ENCODE measurements at places on chromosomes 11 and 22.
A peak's percentile ranks its signal among the peaks of the same experiment; 100 is the strongest.

- peak; percentile 31 for DNase-seq
These were observed 171.4 kb upstream of the CTSC start for GRCh38 chr11:88508759-88509581.

DNA sequence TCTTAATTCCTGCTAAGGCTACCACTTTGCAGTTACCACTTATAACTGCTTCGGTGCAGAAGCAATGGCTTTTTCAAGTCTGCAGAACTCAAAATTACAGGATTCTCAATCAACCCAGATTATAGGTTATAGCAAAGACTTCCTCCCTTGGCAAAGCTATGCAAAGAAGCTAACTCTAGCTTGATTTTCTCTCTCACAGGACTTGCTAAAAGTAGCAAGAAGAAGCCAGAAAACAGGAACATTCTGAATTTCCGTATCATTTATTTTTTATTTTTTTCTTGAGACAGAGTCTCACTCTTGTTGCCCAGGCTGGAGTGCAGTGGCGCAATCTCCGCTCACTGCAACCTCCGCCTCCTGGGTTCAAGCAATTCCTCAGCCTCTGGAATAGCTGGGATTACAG, 10.7 kb upstream of the PLEKHB1 start:
- DNase-seq: no peak

GRCh38 chr22:35308480-35309021, 8.9 kb downstream of the TOM1 start:
- no peak for DNase-seq

GRCh38 chr22:47687776-47688175, 925.3 kb downstream of the TBC1D22A start:
- no peak for DNase-seq

- no peak for DNase-seq
These were observed 17.9 kb downstream of the STX3 start for GRCh38 chr11:59773083-59773440.

- no peak for DNase-seq
These were observed 1.4 kb downstream of the B3GNT6 start for GRCh38 chr11:77035580-77035979.

GRCh38 chr11:10866893-10867331, 9.1 kb upstream of the ZBED5 start:
- no peak for DNase-seq

- DNase-seq: peak; percentile 70
These were observed 11.8 kb upstream of the MIEF1 start for GRCh38 chr22:39490135-39490798.

- no peak for DNase-seq
These were observed 23.5 kb upstream of the ANKK1 start for GRCh38 chr11:113363996-113364641.

DNA sequence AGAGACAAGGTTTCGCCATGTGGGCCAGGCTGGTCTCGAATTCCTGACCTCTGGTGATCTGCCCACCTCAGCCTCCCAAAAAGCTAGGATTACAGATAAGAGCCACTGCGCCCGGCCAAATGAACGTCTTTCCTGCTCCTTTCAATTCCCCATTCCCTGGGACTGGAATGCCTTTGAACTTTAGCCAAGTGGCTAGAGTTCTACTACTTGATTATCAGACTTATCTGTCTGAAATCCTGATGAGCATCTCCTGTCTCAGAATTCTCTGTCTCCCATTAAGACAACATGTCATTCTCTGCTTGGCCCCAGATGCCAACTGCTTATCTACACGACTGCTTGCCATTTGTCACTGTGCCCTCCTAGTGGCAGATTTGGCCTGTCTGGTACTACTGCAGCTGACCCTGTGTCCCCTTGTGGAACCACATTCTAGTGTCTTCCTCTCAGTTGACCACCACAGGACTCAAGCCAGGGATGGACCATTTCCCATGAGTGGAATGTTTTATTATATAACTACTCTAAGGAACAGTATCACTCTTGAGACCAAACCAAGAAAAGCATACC, 33.1 kb upstream of the IPO7 start:
- DNase-seq: no peak

DNA sequence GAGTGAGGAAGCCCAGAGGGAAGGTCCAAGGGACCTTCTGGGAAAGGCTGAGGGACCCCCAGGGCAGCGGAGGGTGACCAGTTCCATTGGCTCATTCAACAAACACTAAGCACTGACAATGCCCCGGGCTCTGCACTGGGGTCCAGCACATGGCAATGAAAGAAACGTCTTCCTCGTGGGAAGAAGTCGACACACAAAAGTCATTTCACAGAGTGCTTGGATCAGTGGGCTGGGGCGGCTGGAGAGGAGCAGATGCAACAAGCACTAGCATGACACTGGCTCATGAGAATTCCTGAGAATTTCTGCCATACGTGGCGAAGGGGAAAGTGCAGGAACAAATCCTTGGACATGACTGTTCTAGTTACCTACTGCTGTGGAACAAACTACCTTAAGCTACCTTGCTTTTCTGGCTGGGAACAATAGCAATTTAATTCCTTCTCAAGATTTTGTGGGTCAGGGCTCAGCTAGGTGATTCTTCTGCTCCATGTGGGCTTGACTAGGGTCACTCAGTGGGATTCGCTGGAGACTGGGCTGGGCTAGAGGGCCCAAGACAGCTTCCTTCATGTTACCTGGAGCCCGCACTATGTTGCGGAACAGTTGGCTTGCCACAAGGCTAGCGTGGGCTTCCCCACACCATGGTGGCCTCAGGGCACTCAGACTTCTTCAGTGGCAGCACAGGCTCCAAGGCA, 6.9 kb upstream of the STIP1 start:
- no peak for DNase-seq

- DNase-seq: no peak
These were observed 79.0 kb downstream of the MYO7A start for GRCh38 chr11:77207019-77207485.

GRCh38 chr11:73331138-73331916, 23.3 kb downstream of the ARHGEF17 start:
- DNase-seq: no peak

GRCh38 chr11:110919241-110919922, 207.1 kb upstream of the ARHGAP20 start:
- no peak for DNase-seq

DNA sequence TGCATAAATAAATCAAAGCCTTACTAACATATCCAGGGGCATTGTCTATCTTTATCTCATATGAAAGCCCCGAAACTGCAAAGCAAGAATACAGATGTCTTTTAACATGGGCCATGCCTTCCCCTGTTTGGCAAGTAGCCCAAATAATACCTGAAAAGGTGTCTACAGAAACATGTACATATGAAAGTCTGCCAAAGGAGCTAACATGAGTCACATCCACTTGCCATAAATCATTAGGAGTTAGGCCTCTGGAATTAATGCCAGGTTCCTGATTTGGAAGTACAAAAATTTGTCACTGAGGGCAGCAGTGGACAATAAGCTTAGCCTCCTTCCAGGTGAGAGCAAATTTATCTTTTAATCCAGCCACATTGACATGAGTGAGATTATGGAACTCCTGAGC, 85.5 kb upstream of the PGR start:
- no peak for DNase-seq

GRCh38 chr22:23274146-23274526, 93.8 kb downstream of the BCR start:
- DNase-seq: no peak

DNA sequence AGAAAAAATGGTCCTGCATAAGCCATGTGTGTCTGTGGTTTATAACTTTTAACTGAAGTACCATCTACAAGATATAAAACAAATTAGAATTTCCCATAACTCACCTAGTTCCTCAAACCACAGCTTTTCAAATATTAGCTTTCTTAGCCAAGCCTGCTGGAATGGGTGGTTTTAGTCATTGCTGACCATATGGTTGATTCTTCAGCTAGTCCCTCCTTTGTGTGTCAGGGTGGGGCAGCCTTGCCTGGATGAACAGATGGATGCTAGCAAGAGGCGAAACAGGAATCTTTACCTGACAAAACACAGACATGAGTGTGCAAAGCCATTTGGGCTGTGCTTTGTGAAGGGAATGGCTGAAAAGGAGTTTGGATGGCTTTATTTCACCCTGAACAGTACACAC, 6.9 kb upstream of the B3GNT6 start:
- DNase-seq: no peak

DNA sequence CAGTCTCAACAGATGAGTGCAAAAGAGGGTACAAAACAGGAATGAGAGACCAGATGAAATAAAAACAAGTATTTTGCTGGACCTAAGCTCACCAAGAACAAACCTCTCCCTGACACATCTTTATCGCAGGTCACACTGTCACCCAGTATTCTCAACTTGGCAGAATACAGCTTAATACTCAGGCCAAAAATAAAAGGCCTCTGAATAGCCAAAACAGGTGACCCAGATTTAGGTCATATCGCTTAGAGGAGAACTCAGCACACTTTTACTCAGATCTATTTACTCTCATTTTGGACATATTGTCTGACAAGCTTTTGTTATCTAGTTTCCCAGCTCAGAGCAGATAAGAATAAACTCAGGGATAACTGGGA, 216.9 kb upstream of the SYN3 start:
- DNase-seq: no peak

DNA sequence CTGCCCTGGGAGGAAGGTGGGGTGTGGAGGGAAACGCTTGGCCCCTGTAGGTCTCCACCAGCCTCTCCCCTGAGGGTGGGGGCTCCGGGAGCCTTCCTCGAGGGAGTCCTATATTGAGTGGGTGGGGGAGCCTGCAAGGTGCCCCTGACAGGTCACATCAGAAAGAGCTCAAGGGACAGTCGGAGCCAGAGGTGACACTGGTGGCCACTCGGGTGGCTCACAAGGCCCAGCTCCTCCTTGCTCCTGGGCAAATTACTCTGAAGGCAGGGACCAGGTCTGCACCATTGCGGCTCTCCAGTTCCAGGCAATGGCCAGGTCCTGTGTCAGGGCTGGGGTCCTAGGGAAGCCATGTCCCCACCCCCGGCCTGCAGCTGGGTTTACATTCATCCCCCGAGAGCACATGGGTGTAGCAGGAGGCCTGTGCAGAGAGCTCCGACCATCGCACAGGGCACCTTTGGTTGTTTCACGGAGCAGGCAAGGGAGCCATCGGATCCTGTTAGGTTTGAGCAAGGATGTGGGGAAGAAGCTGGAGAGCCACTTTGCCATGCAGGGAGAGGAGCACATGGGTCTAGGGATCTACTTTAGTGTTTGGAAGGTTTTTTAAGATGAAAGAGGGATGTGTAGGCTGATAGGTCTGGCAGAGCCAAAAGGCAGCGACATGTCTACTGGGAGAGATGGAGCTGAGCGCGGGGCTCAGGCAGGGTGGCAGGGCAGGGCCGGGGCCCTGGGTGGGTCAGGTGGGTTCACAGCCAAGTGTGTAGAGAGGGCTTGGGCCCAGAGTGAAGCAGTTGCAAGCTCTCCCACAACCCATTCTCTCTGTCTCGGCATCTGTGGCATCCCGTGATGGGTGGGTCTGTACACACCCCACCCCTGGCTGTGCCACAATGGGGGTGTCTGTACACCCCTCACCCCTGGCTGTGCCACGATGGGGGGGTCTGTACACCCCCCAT, 14.8 kb downstream of the CCND1 start:
- no peak for DNase-seq

GRCh38 chr11:107272561-107272960, 185.1 kb downstream of the CWF19L2 start:
- no peak for DNase-seq

- no peak for DNase-seq
These were observed 45.2 kb downstream of the GRIK4 start for GRCh38 chr11:120556797-120557196.

- DNase-seq: peak; percentile 50
These were observed 1032.0 kb downstream of the BRD1 start for GRCh38 chr22:48795664-48796063.

GRCh38 chr11:117071344-117071787, 26.9 kb downstream of the SIK3 start:
- DNase-seq: no peak

GRCh38 chr11:73185680-73186293, 32.3 kb upstream of the P2RY2 start:
- no peak for DNase-seq

DNA sequence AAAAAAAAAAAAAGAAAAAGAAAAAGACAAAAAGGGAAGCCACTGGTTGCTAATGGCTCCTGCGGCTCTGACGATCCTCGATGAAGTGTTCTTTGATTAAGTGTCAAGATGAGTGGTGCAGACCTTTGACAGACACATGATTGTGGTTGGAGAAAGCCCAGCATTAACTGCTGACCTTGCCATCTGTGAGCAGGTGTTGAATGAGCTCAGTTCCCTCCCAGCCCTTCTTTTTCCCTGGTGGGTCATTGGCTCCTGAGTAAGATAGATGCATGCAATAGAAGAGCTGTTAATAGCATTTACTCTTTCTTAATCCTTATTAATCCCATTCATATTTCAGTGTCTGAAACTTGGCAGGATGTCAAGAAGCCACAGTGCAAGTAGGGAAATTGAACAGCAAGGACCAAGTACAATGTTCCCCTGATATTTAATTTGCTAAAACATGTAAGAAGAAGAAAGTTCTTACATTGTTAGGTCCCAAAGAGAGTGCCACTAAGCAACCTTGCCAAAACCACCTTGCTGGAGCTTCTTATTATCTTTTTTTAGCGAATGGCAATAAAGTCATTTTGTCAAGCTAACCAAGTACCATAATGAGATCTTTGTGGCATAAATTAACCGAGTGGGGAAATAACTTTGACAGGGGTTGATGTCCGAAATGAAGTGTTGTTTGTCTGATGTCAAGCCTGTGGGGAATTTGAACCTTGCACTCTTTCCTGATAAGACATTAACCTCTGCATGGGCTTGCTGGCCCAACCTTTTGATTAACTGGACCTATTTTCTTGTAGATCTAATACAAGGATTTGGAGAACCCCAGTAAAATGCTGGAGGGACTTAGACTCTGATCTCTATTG, 113.7 kb downstream of the PTPRJ start:
- DNase-seq: no peak

DNA sequence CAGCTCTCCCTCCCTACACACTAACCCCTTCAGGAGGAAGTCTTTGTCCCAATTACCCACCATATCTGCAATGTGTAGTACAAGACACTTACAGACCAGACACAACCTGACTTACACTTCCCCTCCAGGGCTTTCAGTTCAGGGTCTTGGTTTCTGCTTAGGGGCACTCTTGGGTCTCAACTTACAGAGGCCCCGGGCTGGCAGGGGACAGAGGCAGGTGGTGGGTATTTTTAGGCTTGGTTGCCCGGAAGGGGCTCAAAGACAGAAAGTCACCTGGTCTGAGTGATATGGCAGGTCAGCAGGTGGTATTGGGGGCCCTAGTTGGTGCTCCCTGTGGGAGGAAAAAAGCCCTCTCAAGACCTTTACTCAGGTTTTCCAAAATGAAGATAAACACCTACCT, 3.4 kb upstream of the TMEM184B start:
- no peak for DNase-seq

GRCh38 chr11:125124618-125124992, 13.2 kb upstream of the TMEM218 start:
- no peak for DNase-seq

DNA sequence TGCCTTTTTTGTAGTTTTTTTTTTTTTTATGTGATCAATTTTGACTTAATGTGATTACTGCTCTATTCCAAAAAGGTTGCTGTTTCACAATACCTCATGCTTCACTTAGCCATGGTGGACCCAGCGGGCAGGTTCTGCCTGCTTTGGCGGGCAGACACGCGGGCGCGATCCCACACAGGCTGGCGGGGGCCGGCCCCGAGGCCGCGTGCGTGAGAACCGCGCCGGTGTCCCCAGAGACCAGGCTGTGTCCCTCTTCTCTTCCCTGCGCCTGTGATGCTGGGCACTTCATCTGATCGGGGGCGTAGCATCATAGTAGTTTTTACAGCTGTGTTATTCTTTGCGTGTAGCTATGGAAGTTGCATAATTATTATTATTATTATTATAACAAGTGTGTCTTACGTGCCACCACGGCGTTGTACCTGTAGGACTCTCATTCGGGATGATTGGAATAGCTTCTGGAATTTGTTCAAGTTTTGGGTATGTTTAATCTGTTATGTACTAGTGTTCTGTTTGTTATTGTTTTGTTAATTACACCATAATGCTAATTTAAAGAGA, 12.5 kb downstream of the CCND1 start:
- no peak for DNase-seq
